HL-60 (cell line): ENCODE measurements at places on chromosomes 1 and 21.

- no peak for DNase-seq
Measured at GRCh38 chr1:33965086-33965485, 101.2 kb downstream of the HMGB4 start.

DNA sequence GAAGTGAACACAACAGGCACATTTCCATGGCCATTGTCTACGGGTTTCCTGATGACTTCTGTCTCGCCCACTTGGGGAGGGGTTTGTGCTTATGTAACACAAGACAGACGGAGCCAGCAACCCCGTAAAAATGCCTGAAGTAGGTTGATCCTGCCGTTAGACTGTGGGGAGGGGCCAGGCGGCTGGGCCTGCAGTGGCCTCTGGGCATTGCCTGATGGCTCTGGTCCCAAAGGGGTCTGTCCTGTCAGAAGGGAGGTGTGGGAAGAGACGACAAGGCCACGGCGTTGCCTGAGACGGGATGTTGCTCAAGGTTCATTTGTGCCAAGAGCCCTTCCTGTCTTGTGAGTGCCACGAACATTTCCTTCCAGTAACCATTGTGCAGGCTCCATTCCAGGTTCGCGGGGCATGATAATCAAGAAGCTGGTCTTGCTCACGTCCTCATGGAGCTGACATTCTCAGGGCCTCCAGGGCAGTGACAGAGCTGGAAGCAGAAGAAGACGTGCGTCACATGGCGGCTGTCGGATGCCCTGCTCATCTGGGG lies 44.7 kb downstream of the ABCG1 start:
- peak; percentile 50 for DNase-seq

DNA sequence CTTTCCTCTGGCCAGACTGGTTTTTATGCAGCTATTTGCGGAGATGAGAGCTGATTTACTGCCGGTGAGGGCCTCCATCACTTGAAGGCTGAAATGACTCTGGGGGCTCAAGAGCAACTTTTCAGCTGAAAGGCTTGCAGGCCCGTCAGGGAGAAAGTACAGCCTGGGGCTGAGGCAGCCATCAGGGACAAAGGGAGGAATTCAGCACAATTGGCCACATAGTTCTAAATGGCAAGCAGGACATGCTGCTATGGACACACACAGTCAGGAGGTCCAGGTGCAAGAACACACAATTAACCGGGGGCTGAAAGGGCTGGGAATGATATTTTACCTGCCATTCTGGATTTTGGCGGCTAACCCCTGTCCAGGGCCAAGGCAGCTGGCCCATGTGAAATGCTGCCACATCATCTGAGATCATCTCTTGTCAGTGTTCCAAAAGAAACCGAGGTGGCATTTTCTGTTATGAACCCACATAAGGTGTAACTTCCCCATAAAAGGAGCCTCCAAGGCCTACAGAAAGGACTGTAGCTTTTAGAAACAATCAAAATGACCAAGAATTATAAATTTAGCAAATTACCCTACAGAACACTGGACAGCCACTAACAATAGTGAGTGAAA lies 58.2 kb downstream of the LMX1A start:
- DNase-seq = no peak

DNA sequence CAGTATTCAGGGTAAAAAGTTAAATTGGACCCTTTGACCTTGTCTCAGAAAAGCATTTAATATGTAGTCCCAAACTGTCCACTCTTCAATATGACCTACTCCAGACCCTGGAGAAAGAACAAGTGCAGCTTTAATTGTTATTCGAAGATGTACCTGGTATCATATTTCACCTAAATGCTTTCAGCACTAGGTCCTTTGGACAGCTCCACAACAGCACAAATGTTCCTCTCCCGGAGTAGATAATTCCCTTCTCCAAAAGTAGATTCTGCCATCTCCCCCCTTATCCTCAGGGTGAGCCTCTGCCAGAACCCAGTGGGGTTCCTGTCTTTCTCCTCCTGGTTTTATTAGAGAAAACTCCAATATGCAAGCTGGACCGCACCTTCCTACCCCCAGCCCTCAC lies 104.5 kb upstream of the AJAP1 start:
- no peak for DNase-seq

DNA sequence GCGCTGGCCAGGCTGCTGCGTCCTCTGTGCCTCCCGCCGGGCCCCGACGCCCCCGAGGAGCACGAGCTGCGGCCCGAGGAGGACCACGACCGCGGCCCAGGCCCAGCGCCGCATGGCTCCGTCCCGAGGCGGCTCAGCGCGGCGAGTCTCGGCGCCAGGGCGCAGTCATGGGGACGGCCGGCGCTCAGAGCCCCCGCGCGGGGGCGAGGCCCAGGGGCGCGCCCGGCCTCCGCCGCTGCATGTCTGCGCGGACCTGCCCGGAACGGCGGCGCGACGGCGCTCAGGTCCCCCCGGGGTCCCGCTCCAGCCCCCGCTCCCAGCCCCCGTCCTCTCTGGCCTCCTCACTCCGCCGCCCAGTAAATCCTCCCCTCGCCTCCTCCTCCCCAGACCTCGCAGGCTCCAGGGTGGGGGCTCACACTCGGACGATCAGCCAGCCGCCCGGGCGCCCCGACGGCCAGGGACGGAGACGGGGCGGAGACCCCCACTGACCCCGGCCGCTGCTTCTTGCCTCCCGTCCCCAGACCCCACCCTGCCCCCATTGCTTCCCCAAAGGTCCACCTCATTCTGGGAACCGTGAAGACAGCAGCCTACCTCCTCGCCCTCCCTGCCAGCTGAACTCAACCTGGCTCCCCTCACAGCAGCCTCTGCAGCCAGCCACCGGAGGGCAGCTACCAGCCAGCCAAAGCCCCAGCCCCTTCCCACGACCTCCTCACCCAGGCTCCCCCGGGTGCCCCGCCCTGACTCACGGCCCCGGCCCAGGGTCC lies at the start of gene C1QTNF12:
C1QTNF12 (minus strand) TSS at position 146 of the 764 bp plus-strand sequence; CDS start at position 114, 32 bp downstream.
- DNase-seq = no peak

- DNase-seq = no peak
Measured at GRCh38 chr1:174397261-174397660, 50.5 kb upstream of the GPR52 start.

DNA sequence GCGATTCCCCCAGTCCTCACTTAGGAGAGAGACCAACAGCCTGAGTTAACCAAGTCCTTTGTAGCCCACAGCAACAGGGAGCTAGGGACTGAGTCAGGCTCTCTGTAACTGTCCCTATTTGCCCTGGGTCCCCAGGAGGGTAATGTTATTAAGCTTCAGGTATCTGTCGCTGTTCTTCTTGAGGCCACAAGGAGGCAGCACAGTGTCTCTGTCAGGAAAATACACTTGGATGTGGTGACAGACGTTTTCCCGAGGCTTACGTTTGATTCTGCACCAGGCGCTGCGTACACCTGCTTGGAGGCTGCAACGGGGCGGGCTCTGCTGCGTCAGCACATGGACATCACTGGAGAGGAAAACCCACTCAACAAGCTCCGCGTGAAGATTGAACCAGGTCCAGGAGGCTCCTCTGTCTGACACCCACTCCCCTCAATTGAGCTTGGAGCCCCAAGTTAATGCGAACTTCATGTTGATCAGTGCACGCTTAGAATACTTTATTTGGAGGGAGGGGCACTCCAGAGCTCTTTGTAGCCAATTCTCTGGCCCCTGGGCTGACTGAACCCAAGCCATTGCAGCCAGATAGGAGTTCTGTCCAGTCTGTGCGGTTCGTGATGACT lies 10.7 kb upstream of the ELF3 start:
- DNase-seq = peak; percentile 41

DNA sequence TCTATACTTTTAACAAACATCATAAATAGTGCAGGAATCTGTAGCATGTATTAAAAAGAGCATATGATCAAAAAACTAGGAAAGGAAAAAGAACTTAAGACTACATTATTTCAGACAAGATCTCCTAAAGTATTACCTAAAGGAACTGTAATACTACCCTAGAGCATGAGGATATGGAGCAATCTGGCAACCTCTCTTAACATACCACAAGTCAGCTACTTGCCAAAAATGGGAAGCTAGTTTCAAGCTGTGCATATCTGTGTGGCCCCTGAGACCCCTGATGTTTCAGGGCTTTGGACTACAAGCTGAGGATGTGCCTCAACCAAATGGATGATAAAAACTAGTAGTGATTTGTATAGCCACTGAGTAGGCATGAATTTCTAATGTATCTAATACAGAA lies 525.6 kb downstream of the PTBP2 start:
- no peak for DNase-seq

DNA sequence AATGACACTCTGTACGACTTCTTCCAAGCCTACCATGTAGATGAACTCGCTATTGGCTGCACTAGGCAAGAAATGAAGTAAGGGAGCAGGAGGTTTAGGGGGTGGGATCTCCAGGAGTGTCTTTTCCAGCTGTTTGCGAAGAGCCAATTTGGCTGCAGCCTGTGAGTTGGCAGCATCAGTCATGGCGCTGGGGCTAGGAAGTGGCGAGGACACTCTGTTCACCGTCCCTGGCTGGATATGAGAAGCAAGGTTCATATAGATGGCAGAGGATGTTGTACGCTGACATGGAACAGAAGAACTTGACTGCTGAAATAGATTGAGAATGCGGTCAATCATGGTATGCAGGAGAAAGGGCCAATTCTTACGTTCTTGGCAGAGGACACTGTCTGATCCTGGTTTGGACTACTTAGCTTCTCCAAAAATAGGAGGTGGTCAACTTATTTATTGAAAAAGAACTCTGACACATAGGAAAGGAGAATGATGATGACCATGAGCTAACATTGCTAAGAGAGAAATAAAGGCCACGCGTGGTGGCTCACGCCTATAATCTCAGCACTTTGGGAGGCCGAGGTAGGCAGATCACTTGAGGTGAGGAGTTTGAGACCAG lies 41.2 kb downstream of the SLC27A3 start:
- DNase-seq = no peak

GRCh38 chr1:237664348-237664747 lies 226.4 kb downstream of the ZP4 start:
- DNase-seq = no peak

DNA sequence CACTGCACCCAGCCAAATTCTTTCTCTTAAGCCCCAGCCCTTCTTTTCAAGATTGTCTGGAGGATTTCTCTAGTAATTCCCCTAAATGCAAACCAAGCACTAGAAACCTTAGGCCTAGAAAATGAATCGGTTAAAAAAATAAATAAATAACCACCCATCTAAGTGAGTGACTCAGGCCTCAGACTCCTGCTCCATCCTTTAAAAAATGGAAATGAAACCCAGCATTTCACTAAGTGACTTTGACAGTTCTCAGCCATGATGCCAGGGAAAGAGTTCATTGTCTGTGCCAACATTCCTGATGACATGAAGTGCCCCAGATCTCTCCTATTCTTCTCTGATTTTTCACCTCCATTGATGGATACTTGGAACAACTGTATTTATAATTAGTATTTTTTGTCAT lies 415.2 kb upstream of the DAB1 start:
- no peak for DNase-seq

GRCh38 chr1:107145637-107146036 lies 4.8 kb downstream of the NTNG1 start:
- DNase-seq = no peak

DNA sequence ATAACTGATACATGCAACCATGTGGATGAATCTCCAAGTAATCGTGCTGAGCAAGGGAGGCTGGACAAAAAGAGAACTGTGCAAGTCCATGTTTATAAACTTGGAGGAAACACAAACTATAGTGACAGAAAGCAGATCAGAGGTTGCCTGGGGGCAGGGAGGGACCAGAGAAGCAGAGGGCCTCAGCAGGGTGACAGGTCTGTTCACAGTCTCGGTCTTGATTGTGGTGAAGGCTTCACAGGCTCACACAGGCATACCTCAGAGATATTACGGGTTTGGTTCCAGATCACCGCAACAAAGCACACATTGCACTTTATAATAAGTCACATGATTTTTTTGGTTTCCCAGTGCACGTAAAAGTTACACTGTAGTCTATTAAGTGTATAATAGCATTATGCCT lies 28.5 kb downstream of the ACOT7 start:
- no peak for DNase-seq

GRCh38 chr1:221709854-221710253 lies 32.0 kb downstream of the DUSP10 start:
- DNase-seq = no peak

- DNase-seq = no peak
Measured at GRCh38 chr1:53319296-53320101, 8.4 kb downstream of the LRP8 start.

- DNase-seq = no peak
Measured at GRCh38 chr1:111848852-111849545, 93.3 kb downstream of the DDX20 start.

- no peak for DNase-seq
Measured at GRCh38 chr1:228818296-228818695, 83.0 kb downstream of the RHOU start.

DNA sequence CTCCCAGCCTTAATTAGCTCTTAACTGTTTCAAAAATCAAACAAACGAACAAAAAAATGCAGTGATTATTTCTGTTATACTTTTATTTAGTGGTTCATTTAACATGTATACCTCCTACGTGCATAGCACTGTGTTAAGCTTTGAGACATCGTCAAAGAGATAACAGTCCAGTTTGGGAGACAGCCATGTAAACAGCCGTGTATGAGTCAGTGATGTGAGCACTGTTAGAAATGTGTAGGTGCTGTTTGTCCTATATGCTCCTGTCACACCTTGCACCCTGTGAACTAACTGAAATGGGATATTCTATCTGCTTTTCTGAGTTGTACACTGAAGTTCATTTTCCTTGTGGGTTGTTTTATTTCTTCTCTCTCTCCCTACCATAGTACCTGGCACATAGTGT lies 109.7 kb upstream of the CACYBP start:
- no peak for DNase-seq

- no peak for DNase-seq
Measured at GRCh38 chr1:159594625-159595405, 7.2 kb downstream of the APCS start.

DNA sequence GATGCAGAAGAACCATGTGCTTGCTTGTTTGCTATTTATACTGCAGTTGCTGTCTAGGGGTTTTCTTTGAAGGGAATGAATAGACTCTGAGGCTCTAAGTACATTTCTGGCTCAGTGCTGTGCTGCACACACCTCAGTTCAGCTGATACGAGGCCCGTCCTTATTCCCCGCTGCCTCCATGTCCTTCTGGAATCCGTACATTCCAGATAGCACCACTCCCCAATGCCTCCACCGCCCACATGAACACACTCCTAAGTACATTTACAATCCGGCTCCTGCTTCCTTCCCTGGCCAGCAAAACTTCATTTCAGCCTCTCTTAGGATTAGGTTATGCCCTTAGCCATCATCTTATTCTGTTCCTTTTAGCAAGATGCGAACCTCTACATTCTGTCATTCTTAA lies 57.1 kb downstream of the KCNC4 start:
- DNase-seq = no peak

DNA sequence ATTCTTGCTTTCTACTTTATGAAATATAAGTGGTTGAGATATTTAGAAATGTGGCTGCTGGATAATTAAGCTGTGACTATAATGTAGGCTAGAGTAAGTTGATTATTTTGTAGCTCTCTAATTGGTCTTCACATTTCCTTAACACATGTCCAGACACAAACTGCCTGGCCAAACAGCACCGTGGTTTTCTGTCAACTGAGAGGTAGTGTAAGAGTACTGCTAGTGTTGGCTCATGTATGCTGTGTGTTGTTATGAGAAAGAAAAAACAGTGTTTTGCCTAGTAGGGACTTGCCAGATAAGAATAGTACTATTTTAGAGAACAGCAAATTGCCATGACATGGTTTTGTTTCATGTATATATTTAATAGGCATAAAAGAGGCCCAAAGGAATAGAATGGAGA lies 37.1 kb downstream of the TMED5 start:
- DNase-seq = no peak

GRCh38 chr1:17561247-17561548 lies 21.7 kb downstream of the ARHGEF10L start:
- DNase-seq = no peak

GRCh38 chr1:224747578-224747977 lies 131.5 kb downstream of the CNIH3 start:
- peak; percentile 70 for DNase-seq
